Activated CD4-positive, alpha-beta T cell treated with anti-CD3 and anti-CD28 coated beads, Interleukin-2, amount 50 U/mL, for 24 hours (primary cell): ENCODE measurements at places on chromosomes 2 and 18.

DNA sequence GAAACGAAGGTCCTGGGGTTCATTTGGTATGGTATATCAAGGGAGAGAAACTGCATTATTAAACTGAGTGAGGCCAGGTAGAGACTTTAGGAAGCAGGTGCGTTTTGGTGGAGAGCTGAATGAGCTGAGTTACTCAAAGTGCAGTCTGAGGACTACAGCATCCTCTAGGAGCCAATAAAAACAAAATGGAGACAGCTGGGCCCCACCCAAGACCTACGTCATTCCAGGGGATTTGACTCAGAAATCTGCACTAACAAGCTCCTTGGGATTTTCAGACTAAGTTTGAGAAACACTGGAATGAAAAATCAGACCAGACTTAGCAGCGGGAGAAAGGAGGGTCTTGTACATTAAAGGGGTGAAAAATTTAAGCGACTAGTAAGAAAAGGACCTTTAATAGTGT, 131.5 kb downstream of the UXS1 start:
- DNase-seq = no peak

DNA sequence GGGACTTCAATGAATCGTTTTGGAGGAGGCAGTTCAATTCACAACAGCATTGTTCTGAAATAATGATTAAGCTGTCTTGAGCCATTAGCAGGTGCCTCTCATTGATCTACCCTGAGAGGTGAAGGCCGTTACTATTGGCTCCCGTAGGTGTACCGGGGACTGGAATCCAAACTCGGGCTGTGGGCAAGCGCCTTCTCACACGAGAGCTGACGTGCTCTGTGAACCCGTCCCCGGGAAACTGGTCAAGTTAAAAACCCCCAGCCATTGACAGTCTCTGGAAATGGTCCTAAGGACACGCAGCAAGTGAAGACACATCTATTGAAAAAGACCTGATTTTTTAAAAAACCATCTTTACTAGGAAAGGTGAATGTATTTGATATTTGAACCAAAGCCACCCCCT, 8.1 kb upstream of the NFATC1 start:
- DNase-seq = no peak

- no peak for DNase-seq
Observed at GRCh38 chr18:59686260-59686659, 11.0 kb downstream of the CCBE1 start.

GRCh38 chr2:45778720-45779171, 127.3 kb downstream of the PRKCE start:
- peak; percentile 56 for DNase-seq

DNA sequence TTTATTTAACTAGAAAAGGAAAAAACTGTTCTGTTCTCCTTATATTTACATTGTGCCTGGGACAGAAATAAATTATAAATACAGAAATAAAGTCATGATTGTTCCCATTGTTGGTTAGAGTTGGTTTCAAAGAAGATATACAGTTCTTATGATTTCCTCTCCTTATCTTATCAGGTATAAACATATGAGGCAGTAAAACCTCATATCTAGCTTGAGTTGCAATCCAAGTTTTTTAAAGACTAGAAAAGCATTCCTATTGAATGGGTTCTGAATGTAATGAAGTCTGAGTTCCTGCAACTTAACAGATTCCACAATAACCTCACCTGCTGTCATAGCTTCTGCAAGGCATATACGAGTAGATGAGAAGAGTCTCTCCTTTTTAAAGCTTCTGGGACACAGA, 114.7 kb upstream of the CAVIN2 start:
- DNase-seq = no peak

- DNase-seq = no peak
Observed at GRCh38 chr2:11343368-11343649, 1.1 kb downstream of the ROCK2 start.

DNA sequence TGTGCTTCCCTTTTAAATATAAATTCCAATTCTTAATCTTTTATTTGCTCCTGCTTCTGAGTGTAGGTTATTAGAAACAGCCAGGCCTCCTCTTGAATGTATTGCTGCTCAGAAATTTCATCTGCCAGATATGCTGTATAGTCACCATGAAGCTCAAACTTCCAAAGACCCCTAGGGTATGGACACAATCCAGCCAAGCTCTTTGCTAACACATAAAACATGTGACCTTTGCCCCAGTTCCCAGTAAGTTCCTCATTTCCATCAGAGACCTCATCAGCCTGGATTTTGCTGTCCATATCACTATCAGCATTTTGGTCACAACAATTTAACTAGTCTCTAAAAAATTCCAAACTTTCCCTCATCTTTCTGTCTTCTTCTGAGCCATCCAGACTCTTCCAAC, 75.2 kb downstream of the MAP2 start:
- DNase-seq = no peak

DNA sequence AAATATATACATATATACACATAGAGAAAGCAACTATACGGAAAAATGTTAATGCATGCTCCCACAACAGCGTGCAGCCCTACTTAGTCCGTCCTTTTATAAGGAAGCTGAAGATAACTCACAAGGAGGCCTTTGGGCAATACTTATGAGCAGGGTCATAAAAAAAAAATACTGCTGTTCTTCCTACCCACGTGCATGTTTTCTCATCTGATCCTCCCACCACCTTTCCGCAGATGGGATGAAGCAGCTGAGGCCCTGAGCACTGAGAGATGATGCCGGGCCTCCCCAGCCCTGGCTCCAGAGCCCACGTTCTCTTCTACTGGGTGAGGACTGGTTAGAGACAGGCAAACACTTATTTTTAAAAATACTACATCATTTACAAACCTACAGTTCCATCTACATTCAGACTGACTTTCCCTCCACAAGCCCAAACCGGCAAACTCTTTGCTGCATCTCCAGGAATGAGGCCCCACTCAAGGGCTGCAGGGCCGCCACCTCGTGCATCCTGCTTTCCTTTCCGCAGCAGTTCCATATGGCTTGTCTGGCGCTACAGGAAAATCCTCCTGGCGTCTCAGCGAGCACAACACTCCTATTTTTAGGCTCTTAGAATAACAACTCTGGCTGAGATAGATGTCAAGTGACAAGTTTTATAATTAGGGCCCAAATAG, 41.6 kb downstream of the TBC1D8 start:
- DNase-seq = no peak

- no peak for DNase-seq
Observed at GRCh38 chr18:65623676-65624075, 127.1 kb upstream of the CDH7 start.

DNA sequence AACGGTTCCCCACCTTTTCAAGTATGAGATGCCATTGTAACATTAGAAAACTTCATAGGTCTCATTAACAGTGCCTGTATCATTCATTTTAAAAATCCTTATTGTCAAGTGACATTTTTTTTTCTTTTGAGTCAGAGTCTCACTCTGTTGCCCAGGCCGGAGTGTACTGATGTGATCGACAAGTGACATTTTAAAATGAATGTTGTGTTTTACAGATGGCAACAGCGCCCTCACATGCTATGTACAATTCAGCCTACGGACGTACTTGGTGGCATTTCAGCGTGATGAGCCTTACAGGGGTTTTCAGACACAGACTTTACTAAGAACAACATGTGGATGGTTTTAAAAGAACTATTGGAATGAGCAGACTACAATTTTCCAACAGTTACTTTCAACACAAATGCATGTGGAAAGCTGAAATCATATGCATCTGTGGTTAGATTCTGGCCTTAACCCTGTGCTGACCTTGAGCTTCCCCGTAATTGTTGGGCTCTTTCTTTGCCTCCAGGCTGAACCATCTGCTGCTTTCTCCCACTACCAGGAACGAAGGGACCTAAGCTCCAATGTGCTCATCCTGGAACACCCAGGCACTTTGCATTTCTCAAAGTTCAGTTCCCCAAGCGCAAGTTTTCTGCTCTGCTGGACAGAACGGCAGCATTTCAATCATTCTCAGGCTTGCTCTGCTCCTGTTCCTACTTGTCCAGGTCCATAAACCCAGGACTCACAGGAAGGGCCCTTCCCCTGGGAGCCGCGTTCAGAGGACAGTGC, 119.9 kb upstream of the NDUFV2 start:
- no peak for DNase-seq

- DNase-seq = no peak
Observed at GRCh38 chr18:79927607-79928562, 23.6 kb downstream of the SLC66A2 start.

DNA sequence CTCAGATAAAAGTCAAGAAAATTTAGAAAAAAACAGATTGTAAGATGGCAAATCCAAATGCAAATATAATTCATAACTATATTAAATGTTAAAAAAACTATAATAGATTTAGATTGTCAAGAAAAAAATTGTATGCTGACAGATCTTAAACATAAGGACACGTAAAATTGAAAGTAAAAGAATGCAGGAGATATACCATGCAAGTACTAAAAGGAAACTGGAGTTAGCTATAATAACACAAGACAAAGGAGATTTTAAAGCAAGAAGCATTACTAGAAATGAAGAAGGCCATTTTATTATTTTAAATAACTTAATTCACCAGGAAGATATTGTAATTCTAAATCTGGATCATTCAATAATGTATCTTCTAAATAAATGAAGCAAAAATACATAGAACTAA, 48.3 kb downstream of the TTC21B start:
- no peak for DNase-seq

DNA sequence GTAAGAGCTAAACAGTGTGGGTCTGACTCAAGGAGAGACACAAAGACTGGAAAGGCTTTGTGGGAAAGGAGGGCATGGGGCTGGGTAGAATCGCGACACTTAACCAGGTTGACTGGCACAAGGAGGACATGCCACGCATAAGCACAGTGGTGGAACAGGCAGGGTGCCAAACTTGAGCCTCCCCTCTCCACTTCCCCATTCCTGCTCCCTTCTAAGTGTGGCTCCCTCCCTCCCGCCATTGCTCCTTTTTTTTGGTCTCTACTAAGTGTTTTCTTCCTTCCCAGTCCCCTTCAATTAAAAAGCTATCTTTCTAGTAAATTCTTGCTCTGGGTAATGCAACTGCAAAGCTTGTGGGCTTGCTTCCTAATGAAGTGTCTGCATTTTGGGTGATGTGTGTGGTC, 40.3 kb upstream of the ZFP36L2 start:
- DNase-seq = no peak

DNA sequence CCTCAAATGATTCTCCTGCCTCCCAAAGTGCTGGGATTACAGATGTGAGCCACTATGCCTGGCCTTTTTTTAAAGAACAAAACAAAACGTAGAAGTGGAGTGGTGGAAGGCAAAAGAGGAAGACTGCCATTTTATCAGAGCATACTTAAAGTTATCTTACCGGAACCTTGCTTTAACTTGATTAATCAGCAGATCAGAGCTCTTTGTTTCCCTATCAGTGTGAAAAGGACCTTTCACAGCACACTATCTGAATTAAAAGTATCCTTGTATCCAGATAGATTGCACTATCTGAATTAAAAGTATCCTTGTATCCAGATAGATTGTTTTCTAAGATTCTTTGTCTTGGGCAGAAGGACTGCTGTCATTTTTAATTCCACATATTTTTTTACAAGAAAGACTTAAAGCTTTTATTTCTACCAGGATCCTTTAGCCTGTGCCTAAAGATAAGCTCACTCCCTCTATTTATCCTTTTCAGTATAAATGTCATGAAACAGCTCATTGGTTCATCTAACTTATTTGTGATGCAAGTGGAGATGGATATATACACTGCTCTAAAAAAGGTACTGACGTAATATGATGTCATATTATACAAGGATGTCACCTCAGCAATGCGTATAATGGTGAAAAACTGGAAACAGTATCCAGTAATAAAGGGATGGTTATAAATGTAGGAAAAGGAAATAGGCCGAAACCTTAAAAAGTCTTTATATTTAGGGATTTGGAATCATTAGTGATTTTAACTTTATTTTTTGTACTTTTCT, 17.8 kb downstream of the GMCL1 start:
- no peak for DNase-seq

DNA sequence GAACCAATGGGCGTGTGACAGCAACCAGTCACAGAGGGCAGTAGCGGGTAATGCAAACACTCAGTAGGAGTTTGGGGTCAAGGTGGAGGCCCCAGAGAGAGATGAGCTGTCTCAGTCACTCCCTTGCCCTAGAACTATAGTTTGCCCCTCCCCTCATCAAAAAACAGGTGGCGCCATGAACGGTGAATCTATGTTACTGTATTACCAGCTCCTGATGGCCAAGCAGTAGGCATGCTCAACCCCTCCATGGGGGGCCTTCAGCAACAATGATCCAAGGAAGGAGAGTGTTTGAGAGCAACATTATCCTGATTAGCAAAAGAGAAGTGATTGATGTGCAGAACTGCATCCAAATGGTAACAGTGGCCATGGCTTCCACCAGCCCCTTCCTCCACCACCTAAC, 30.4 kb downstream of the TRABD2A start:
- DNase-seq = no peak

GRCh38 chr18:58525517-58525916, 103.4 kb downstream of the ALPK2 start:
- DNase-seq = no peak

- no peak for DNase-seq
Observed at GRCh38 chr2:189049709-189050164, 75.6 kb downstream of the COL3A1 start.

DNA sequence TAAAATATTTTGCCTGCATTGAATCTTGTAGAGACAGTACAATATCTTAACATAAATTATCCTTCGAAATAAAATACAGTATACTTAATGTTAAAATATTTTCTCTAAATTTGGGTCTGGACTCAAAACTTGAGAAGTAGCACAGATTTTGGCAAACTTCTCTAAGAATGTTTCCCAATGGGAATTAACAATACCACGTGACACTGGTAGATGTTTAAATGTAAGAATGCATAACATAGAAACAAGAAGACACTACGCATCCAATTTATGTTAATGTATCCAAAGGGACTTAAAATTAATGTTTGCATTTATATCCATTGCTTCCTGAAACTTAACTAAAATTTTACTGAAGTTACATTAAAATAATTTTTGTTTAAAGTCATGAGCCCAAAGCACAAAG, 1460.9 kb downstream of the LRP1B start:
- no peak for DNase-seq

GRCh38 chr2:158228943-158229508, 127.3 kb downstream of the UPP2 start:
- DNase-seq = no peak

GRCh38 chr18:36717422-36718110, 111.2 kb downstream of the TPGS2 start:
- no peak for DNase-seq

GRCh38 chr2:187313831-187314230, 134.2 kb downstream of the CALCRL start:
- DNase-seq = no peak

DNA sequence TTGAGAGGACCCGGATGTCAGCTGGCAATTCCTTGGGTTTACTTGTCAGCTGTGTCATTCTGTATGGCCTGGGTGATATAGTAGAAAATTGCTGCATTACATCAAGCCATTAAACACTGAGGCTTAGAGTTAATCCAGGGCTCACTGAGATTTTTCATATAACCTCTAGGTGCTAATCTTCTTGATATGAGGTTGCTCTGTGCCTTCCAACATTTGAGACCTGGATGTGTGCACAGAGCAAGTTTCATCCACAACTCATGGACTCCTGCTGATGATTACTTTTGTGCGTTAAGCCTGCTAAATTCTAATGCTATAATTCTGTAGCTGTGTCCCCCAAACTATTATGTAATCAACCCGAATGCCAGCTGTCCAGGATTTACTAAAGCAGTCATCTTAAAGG, 178.4 kb upstream of the CDH20 start:
- DNase-seq = no peak
